ENCODE measurements at places on chromosomes 2 and 18. TPM values are rescaled to one million over a fixed set of nuclear protein-coding genes. Genes with fewer than 3 reads are reported as not detected.

GRCh38 chr18:58662118-58662517 is 9.1 kb upstream of the MALT1 start:
- no peak for DNase-seq

GRCh38 chr2:237240252-237240651 is 154.6 kb downstream of the COPS8 start:
- DNase-seq, result no peak

GRCh38 chr2:69390471-69390870 is 3.4 kb upstream of the GFPT1 start:
- no peak for DNase-seq

- DNase-seq, result no peak
Observed at GRCh38 chr2:120195553-120195952, 27.6 kb downstream of the TMEM185B start.

The INHA gene
- 0.53 TPM for polyA plus RNA-seq

DNA sequence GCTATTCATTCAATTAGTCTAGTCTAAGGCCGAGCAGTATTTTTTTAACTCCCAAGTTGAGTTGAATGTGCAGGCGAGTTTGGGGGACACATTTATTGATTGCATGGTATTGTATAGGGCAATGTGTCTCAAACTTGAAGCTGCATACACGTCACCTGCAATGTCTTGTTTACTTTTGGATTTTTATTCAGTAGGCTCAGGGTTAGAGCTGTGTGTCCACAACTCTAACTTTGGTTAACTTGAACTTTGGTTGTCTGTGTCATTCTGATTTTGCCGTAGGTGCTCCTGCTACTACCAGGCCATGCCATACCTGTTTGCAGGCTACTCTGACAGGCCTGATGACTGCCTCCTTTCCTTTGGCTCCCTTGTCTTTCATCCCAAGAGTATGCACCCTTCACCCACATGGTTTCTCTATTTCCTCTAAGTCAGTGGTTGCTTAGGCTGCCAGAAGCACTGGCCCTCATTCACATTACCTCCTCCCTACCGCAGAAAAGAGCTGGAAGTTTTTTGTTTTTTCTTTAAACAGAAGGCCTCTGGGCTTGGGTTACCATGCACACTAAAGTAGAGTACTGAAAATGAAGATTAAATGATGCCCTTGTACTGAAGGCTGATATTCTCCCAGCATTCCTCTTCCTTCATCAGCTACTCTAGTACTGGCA is 219.4 kb upstream of the SPOPL start:
- DNase-seq, result no peak

The MERTK gene
- 0.05 TPM for polyA plus RNA-seq

Measured in mammary epithelial cell (primary cell).